ENCODE measurements at places on chromosomes 5 and 9. TPM values are rescaled to one million over a fixed set of nuclear protein-coding genes. Genes with fewer than 3 reads are reported as not detected.

Gene BTNL3
- polyA plus RNA-seq = 0.08 TPM

Gene ARSB
- 28.7 TPM for polyA plus RNA-seq

Gene PDE6A
- polyA plus RNA-seq = 0.01 TPM

- DNase-seq = no peak
Measured at GRCh38 chr5:102874054-102874453, 118.9 kb downstream of the PAM start.

- DNase-seq = no peak
Measured at GRCh38 chr9:113620377-113621161, 157.0 kb downstream of the RGS3 start.

DNA sequence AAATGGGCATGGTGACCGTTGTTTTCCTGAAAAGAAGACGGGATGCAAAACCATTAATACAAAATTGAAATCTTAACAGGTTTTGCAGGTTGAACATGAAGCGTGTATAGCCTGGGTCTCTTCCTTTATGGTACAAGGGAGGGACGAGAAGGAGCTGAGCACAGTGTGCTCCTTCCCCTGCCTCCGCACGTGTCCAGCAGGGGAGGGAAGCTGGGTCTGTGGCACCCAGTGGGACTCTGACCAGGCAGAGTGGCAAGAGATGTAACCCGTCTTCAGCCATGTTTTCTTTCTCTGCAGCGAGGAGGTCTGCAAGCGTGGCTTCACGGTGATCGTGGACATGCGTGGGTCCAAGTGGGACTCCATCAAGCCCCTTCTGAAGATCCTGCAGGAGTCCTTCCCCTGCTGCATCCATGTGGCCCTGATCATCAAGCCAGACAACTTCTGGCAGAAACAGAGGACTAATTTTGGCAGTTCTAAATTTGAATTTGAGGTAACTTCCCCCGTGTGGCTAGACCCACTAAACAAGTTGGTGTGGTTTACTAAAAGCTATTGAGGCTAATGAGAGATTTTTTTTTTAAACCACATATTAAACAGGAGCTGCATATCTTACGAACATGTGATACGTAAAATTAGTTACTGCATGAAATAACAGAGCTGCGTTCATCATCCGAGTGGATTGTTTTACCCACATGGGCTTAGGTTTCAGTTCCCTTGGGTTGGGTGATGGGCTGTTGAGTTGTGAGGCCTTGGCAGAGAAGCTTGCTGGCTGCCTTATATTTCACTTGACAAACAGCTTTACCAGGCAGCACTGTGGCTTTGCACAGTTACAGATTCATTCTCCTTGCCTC is 143.7 kb downstream of the TRIO start:
- no peak for DNase-seq

GRCh38 chr5:131513780-131514179 is 121.2 kb downstream of the RAPGEF6 start:
- no peak for DNase-seq

DNA sequence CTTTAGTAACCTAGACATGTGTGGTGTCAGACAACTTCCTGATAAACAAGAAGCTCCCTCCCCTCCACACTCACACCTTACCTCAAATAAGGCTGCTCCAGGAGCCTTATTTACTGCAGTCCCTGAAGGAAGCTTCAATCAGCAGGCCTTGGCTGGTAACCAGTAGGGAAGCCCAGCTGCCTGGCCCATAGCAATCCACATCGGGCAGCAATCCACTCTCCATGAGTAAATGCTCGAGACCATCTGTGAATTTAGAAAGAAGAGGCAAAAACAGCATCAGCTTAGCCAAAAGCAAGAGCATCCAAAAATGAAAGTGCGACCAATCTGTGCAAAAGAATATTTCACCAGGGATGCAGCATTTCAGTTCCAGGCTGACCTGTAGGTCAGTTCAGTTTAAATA is 213.3 kb upstream of the TUSC1 start:
- no peak for DNase-seq

DNA sequence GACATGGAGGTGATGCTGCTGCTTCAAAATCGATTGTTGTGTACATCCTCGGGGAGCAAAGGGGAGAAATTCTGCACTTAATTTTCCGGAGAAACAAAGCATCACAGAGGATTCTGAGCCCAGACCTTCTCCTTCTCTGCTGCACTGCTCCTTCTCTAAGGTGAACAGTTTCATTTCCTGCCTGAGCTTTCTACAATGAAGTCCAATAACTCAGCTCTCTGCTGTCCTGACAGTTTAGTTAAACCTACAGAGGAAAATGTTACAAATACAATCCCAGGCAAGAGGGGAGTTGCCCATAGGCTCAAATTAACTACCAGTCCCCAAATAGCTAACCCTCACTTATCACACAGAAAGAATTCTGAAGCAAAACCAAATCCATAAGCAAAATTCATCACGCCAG is 206.3 kb downstream of the EFNA5 start:
- no peak for DNase-seq

Measured in CD14-positive monocyte (primary cell).